ENCODE measurements at places on chromosomes 7 and 10.

DNA sequence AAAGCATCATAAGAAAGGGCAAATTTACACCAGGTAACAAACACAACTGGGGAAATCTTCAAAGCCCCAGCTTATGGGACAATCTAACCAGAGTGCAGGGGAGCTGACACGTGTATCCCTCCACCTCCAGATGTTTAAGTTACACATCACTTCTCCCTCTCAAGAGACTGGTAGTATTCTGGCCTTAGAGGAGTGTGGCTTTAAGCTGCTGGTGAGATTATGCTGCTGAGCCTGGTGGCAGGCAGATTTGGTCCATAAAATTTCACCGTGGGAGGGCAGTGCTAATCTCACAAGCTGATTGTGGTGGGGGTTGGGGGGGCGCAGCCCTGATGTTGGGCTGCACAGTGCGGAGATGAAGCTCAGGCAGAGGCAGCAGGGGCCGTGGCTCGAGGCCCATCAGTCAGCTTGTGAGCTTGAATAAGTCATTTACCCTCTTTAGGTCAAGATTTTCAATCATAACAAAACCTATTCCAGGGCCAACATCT lies 431.0 kb upstream of the GALNT17 start:
- DNase-seq, result no peak

DNA sequence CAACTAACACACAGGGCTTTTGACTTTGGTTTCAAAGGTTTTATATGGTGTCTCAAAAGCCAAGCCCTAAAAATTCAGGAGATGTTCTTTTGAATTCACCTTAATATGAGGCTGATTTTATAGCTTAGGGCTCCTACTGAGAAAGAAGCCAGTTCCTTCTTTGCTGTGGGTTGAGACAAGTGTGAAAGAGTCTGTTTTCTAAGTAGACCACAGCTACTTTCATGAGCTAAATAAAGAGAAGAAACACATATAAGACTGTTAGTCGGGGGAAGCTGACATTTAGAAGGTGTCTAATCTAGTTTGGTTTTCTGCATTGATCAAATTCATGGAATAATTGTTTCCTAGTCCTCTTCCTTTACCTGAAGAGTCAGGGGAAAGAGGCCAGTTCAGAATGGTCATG lies 332.1 kb upstream of the CELF2 start:
- DNase-seq, result no peak

DNA sequence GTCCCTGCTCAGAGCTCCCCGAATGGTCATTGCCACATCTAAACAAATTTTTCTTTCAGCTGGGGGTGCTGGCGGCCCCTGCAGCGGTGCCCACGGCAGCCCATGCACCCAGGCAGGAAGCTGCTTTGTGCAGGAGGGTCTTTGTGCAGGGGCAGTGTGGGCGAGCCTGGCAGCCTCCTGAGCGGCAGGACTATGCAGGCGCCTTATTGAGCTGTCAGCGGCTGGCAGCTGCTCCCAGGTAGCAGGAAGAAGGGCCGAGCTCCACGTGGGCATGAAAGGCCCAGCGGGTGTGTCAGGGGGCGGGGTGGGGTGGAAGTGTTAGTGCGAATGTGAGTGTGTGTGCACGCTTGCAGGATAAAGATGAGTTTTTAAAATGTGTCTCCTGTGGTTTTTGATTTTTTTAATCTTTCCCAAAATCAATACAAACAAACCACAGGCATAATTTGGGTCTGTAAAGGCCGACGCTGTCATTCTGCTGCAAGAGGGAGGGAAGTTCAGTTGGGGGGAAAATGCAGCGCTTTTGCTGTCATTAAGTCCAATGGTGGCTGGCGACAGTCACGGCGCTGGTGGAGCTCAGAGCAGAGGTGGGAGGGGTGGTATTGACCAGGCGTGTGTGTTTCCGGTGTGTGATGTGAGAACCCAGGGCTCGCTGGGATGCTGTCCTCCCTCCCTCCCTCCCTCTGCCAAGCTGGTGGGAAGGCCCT lies 83.9 kb downstream of the LHPP start:
- no peak for DNase-seq

GRCh38 chr10:79103129-79103528 lies 34.4 kb downstream of the ZMIZ1 start:
- no peak for DNase-seq

- DNase-seq, result peak; percentile 89
Observed at GRCh38 chr10:124791547-124792348, at the start of gene EEF1AKMT2. Gene EEF1AKMT2, minus strand, starts transcription at chr10:124791887. Its CDS starts 54 bp downstream, at chr10:124791833.

GRCh38 chr7:77985232-77985973 lies 186.8 kb downstream of the PHTF2 start:
- DNase-seq, result no peak

DNA sequence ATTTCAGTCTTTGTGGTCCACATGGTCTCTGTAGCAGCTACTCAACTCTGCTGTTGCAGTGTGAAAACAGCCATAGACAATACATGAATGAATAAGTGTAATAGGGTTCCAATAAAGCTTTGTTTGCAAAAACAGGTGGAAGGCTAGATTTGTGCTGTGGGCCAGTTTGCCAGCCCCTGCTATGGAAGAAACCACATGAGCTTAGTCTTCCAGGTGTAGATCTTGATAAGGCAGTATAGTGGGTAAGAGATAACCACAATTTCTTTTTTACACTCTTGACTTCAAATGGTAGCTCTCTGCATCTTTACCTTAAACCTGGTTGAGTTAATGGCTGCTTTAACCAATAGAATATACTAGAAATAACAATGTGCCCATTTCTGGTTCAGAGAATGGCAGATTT lies 135.0 kb upstream of the PALS2 start:
- DNase-seq, result no peak

DNA sequence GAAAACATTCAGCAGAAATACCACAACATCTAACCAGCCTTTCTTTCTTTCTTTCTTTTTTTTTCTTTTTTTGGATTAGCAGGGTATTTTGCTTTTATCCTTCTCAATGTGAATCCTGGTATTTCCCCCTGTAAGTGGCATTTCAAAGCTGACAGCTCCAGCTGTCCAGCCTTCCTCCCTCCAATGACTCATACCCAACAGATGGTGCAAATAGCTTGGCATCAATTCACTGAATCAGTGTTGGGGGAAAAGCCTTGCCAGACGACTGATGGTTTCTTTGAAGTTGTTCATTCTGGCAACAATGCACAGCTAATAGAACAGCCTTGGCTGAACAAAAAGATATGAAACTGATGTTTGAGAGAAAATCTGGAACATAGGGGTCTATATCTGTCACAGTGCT lies 316.8 kb upstream of the STEAP1 start:
- DNase-seq, result no peak

DNA sequence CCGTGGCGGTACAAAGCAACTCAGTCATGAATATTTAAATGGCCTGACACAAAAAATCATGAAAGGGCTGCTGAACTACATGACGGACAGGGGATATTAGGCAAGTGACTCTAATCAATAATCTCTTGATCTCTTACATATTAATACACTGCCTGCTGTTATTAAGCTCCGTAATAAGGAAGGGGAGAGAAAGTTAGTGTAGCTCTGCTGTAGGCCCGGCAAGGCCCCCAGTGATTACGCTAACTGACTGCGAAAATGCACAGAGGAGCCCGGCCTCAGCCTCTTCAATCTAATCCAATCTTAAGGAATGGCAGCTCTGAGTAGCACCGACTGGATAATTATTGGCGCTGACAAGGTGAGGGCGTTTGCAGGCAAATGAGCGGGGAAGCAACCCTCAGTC lies 583.5 kb upstream of the MKI67 start:
- no peak for DNase-seq

DNA sequence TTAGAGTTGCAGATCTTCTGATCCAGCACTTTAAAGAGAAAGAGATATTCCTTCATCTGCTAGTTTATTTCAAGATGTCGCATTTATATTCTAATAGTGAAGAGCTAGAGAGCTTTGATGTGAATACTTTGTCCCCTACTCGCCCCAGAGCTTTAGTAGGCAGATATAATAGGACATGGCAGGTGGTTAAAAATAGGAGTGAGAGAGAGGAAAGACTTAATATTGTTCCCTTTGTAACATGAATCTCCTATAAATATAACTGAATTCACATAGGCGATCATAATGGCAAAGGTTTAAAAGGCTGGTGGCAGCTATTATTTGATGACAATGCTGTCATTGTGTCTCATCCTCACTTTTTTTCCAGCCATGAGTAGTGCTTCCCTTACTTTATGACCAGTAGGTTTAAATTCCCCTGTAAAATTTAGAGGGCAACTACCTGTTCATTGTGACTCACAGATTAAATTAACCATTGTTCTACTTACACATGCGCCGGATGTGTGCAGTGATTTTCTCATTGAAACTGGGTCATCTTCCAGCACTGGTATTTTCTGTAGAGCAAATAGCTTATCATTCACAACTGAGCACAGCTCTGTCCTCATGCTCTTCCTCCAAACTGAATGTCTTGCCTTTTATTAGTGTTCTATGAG lies 906.7 kb upstream of the CELF2 start:
- DNase-seq, result no peak

GRCh38 chr7:47228386-47229014 lies 353.4 kb downstream of the TNS3 start:
- DNase-seq, result no peak

DNA sequence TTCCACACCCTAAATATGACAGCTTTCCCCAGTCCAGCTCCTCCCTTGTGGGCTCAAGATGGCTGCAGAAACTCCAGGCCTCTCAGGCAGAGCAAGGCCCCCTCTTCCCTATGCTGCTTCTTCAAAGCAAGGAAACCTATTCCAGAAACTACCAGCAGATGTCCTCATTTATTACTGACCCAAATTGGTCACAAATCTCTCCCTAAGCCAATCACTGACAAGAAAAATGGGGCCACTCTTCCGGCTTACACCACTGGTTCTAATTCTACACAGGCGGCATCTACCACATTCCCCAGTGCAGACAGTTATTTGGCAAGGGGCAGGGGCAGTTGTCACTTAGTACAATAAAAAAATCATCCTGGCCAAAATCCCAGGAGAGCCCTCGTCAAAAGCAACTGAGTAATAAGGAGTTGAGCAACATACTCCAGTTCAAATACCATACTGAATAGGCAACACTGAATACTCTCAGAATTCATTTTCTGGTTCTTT lies 150.4 kb downstream of the SFMBT2 start:
- DNase-seq, result no peak

DNA sequence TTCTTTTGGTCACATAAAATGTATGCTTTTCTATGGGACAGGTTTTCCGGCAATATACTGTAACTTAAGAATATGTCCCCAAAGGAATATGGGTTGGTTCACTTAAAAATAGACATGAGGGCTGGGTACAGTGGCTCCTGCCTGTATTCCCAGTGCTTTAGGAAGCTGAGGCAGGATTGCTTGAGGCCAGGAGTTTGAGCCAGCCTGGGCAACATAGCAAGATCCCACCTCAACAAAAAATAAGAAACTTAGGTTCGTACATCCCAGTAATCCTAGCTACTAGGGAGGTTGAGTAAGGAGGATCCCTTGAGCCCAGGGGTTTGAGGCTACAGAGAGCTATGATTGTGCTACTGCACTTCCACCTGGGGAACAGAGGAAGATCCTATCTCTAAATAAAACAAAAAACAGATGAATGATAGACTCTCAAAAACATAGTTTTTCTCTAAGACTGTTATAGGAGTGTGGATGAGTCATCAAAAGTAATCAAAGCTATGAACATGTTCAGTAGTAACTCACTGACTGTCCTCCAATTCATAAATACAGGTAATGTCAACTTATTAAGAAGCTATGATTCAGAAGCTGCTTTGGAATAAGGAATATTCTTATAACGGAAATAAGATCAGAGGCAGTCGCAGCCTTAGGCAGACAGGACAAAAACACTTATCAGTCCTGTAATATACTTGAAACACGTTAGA lies 2.6 kb upstream of the SEC31B start:
- DNase-seq, result no peak

DNA sequence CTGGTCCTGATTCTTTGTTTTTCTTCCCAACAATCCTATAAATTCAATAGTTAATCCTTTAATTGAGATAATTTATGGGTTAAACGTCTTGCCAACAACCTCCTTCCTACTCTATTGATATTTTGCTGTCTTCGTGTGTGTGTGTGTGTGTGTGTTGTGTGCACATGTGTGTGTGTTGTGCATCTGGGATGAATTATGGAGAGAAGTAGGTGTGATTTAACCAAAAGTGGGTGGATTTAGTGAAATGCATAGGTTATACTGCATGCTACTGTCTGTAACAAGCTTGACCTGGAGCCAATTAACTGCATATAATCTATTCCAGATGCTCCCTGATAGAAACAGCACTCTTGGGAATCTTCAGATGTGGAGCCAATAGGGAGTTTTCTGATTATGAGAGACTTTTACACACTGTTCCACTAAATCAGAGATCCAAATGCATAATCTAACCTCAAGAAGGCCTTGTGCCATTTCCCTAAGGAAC lies 61.2 kb downstream of the SEMA3D start:
- no peak for DNase-seq

DNA sequence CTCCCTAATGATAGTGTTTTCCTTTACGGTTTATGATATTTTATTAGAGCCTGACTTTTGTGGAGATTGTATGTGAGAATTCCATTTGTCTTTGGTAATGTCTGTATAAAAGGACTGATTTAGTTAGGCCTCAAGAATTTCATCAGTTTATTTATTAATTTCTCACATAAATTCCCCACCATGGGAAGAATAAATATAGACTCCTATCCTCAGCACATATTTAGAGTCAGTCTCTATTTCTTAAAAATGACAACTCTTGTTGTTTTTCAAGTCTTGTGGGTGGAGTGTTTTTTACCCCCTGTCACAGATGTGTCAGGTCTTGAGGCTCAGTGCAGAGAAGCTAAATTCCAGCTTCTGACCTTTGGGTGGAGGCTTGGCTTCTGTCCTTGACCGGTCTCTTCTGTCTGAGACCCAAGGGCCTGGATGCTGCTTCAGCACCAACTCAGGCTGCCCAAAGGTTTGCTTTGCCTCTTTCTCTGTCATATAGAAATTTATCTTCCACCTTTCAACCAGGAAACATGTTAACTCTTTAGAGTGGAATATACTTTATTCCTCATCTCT lies 117.3 kb upstream of the INHBA start:
- DNase-seq, result no peak

DNA sequence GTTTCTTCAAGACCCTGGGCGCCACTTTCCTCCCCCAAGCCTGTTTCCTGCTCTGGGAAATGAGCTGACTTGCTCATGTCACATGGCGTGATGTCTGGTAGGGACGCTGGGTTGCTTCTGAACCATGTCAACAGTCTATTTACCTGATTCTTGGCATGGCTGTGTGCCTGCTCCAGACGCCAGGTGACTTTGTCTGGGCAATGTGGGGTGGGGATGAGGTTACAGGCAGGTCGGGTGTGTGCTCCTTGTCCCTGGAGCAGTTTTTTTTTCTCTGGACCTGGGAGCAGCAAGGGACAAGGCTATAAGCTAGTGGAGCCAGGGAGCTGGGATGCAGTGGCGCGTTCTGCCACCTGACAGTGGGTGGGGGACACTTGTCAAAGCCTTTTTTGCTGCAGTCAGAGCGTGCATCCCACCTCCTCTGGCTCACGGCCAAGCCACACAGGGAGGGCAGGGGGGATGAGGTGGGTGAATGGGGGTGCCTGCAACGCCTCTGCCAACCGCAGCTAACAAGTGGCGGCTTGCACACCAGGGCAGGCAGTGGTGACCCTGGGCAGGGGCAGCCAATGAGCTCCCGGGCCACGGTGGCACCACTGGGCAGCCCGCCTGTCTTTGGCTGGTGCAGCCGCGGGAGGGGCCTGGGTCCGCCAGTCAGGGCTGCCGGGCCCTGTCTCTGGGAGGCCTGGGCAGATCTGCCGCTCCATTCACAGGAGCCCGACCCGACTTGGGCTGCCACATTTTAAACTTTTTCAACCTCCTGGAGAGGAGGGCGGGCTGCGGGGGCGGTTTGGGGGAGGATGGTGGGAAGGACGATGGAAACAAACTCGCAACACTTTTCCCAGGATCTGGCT lies 22.9 kb downstream of the DNAJB12 start:
- DNase-seq, result peak; percentile 89

GRCh38 chr10:131618587-131619267 lies 282.1 kb upstream of the PPP2R2D start:
- DNase-seq, result no peak

GRCh38 chr7:29143751-29144150 lies 2.6 kb downstream of the CPVL start:
- DNase-seq, result no peak
